ENCODE measurements at places on chromosomes 1 and 21.

- no peak overlapping the region for H3K27ac ChIP-seq
- no peak for DNase-seq
- no peak overlapping the region for H3K4me3 ChIP-seq
- no peaks in the 10 kb centered on the region for H3K27me3 ChIP-seq
- H3K36me3 ChIP-seq, result no peaks in the 10 kb centered on the region
Measured at GRCh38 chr1:74430342-74430934, 82.0 kb downstream of the LRRC53 start.

- no peaks in the 10 kb centered on the region for H3K36me3 ChIP-seq
- no peak overlapping the region for H3K4me3 ChIP-seq
- no peaks in the 10 kb centered on the region for H3K27me3 ChIP-seq
Measured at GRCh38 chr1:152141971-152142584, 16.9 kb downstream of the RPTN start.

DNA sequence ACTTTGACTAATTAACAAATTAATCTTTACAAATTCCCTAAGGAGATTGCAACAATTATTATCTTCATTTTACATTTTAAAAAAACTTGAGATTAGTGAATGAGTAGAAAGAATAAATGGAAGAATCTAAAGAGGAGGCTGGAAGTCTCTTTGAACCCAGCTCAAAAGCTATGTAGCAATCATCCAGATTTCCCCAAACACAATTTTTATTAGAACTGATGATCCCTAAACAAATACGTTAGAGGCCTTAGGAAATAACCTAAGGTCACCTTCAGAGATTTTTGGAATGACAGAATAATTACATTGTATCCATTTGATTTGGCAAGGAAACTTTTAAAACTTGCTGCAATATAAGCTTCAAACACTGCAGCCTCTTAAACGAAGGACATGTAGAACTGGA, 242.4 kb upstream of the LYPLAL1 start:
- H3K4me3 ChIP-seq, result no peak overlapping the region
- DNase-seq, result no peak
- no peaks in the 10 kb centered on the region for H3K27me3 ChIP-seq
- no peaks in the 10 kb centered on the region for H3K36me3 ChIP-seq
- H3K4me1 ChIP-seq, result no peaks in the 10 kb centered on the region
- no peak overlapping the region for H3K27ac ChIP-seq

GRCh38 chr1:40626383-40626770, 39.1 kb downstream of the RIMS3 start:
- DNase-seq, result no peak
- no peaks in the 10 kb centered on the region for H3K4me1 ChIP-seq
- H3K36me3 ChIP-seq, result no peaks in the 10 kb centered on the region
- H3K4me3 ChIP-seq, result no peak overlapping the region
- H3K27ac ChIP-seq, result no peak overlapping the region
- no peaks in the 10 kb centered on the region for H3K27me3 ChIP-seq

GRCh38 chr1:40425198-40425597, 25.1 kb upstream of the ZFP69B start:
- H3K4me1 ChIP-seq, result no peaks in the 10 kb centered on the region
- no peak overlapping the region for H3K4me3 ChIP-seq
- no peak overlapping the region for H3K27ac ChIP-seq

DNA sequence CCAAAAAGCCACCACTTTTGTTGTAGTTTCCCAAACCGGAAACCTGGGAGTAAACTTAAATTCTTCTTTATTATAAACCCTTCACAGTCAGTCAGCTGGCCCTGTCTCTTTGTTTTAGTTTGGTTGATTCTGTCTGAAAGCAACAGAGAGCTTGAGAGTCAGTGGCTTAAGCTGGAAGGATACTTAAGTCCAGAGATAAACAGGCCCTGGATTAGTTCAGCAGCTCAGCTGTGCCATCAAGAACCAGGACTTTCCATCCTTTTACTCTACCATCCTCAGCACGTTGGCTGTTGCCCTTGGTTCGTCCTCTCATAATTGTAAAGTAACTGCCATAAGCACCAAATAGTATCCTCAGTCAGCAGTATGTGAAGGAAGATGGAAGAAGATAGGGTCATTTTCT, 4.5 kb downstream of the DESI2 start:
- no peak overlapping the region for H3K27ac ChIP-seq
- no peak for DNase-seq
- H3K36me3 ChIP-seq, result no peaks in the 10 kb centered on the region
- no peak overlapping the region for H3K4me3 ChIP-seq
- no peaks in the 10 kb centered on the region for H3K4me1 ChIP-seq

- H3K4me1 ChIP-seq, result peaks cover 1% of the 10 kb centered on the region
- H3K36me3 ChIP-seq, result no peaks in the 10 kb centered on the region
- H3K27me3 ChIP-seq, result no peaks in the 10 kb centered on the region
- H3K27ac ChIP-seq, result no peak overlapping the region
- DNase-seq, result no peak
Measured at GRCh38 chr21:33708874-33709273, 66.6 kb downstream of the ITSN1 start.

GRCh38 chr1:73903092-73903491, 294.9 kb downstream of the LRRIQ3 start:
- DNase-seq, result no peak
- H3K4me1 ChIP-seq, result peaks cover 4% of the 10 kb centered on the region
- H3K27ac ChIP-seq, result no peak overlapping the region
- H3K4me3 ChIP-seq, result no peak overlapping the region

GRCh38 chr1:109630081-109630897, 10.7 kb downstream of the AMPD2 start:
- peaks cover 2% of the 10 kb centered on the region for H3K4me1 ChIP-seq
- H3K4me3 ChIP-seq, result no peak overlapping the region
- H3K27me3 ChIP-seq, result no peaks in the 10 kb centered on the region
- no peak for DNase-seq

GRCh38 chr1:31019401-31019800, 46.1 kb downstream of the PUM1 start:
- no peak overlapping the region for H3K4me3 ChIP-seq
- DNase-seq, result no peak
- no peaks in the 10 kb centered on the region for H3K36me3 ChIP-seq

DNA sequence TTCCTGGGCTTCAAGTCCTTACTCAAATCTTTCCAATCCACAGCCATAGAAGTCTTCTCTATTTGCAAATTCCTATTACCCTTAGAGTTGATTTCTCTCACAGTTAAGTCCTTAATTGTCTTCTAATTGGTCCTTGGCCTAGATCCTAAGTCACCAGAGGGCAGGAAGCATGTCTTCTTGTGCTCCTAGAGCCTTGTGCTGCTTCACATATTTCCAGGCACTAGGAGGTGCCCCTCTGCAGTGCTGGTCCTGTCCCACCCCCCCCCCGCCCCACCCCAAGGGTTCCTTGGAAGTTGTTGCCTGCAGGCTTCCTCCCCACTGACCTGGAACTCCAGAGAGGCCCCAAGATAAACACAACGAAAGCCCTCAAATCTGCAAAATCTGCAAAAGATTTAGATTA, 28.1 kb upstream of the TARBP1 start:
- H3K27me3 ChIP-seq, result no peaks in the 10 kb centered on the region
- DNase-seq, result no peak
- no peaks in the 10 kb centered on the region for H3K4me1 ChIP-seq
- H3K36me3 ChIP-seq, result no peaks in the 10 kb centered on the region
- H3K27ac ChIP-seq, result no peak overlapping the region

DNA sequence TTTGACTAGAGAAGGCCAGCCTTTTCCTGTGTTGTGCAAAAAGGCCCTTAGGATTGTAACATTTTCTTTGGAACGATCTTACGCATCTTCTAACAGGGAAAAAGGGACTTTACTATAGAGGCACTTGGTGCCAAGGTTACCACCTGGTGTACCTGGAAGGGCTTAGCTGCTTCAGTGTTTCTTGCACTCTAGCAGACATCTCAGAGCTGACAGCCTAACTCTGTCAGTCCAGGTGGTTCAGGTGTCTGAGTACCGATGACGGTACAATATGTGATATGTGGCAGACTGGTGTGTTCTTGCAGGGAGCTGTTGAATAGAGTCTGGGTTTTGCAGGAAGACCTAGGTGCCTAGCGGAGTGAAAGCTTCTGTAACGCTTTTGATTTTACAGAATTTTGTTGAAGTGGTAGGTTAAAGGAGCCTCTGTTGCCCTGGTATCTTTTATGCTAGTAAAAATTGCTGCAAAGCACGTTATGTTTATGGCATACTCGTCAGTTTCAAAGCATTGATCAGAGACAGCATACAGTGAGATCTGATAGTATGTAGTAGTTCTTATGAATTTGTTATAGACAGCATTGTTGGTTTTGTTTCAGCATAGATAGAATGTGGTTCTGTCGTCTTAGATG, 1.4 kb downstream of the MAGI3 start:
- peaks cover 3% of the 10 kb centered on the region for H3K4me1 ChIP-seq
- DNase-seq, result no peak
- no peak overlapping the region for H3K27ac ChIP-seq
- H3K36me3 ChIP-seq, result no peaks in the 10 kb centered on the region

DNA sequence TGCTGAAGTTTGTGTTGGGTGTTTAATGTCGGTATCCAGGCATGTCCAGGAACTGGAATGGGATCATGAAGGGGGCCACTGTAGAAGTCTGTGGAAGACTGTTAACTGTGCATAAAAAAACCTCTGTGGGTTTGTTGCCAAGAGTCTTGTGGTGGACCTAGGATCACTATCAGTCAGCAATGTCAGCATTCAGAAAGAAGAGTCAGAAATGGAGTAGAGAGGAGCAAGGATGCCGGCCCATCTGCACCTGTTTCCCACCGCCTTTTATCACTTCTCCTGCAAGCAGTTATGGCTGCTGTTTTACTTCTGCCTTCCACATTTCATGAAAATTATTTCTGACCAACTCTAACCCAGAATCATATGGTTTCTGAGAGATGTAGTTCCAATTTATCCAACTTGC, 36.7 kb downstream of the CLCA4 start:
- no peak for DNase-seq
- no peak overlapping the region for H3K4me3 ChIP-seq
- no peak overlapping the region for H3K27ac ChIP-seq
- no peaks in the 10 kb centered on the region for H3K27me3 ChIP-seq
- H3K4me1 ChIP-seq, result no peaks in the 10 kb centered on the region

DNA sequence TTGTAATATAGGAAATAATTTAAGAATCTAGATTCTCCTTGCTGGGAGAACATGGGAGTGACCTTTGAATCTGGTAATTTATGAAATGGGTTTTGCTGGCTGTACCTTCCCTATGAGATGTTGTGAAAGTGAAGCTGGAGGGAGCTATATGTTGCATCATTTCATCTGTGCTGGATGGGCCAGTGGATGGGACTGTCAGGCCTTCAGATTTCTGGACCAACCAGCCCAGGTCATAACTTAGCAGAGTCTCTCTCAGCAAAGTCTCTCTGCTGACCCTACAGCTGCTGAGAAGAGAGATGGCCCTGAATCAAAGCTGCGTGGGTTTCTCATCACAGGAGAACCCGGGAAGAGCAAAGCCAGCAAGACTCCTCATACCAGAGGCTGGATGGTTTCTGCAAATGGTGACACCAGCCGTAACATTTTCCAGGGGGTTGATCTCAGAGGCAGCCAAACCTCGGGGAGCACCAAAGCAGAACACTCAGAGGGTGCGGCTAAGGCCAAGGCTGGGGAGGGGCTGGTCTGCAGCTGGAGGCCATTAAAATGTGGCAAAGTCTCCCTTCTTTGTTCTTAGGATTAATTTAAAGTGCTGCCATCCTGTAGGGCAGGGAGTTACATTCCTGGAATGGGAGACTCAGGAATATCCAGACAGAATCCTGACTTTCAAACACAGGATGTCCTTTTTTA, 18.2 kb upstream of the PTGFRN start:
- no peak for DNase-seq
- H3K4me3 ChIP-seq, result no peak overlapping the region
- no peaks in the 10 kb centered on the region for H3K27me3 ChIP-seq
- no peaks in the 10 kb centered on the region for H3K36me3 ChIP-seq

DNA sequence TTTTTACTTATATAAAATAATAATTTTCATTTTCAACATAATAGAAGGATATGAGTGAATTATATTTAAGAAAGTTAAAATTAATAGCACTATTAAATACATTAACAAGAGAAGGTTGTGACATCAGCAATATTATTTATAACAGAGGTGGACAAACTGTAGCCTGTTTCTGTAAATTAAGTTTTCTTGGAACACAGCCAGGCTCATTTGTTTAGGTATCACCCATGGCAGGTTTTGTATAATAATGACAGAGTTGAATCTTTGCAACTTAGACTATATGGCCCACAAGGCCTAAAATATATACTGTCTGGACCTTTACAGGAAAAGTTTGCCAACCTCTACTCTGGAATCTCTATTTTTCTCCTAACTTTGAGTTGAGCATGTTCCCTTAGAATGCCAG, 42.8 kb upstream of the CACYBP start:
- H3K4me3 ChIP-seq, result no peak overlapping the region
- H3K27ac ChIP-seq, result no peak overlapping the region
- H3K27me3 ChIP-seq, result no peaks in the 10 kb centered on the region
- peaks cover 5% of the 10 kb centered on the region for H3K36me3 ChIP-seq
- no peak for DNase-seq

- H3K4me3 ChIP-seq, result no peak overlapping the region
- H3K36me3 ChIP-seq, result no peaks in the 10 kb centered on the region
- no peak overlapping the region for H3K27ac ChIP-seq
Measured at GRCh38 chr1:182724215-182724614, 39.8 kb upstream of the RGS8 start.

DNA sequence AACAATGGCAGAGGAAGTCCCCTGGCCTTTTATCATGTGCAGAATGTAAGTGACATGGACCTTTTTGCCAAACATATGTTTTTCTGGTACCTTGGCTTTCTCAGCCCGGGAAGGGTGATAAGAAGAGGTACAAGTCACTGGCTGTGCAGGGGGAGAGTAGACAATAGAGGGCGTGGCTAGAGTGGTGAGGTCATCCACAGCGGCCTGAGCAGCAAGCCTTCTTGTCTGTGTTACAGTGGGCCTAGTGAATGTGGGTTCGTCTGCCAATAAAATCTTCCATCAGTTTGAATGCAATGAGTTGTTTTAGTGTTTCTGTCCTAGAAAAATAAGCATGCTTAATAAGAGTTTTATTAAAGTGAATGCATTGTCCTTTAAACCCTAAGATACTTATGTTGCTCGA, 59.0 kb upstream of the PGD start:
- H3K4me1 ChIP-seq, result no peaks in the 10 kb centered on the region
- H3K36me3 ChIP-seq, result peaks cover 4% of the 10 kb centered on the region
- H3K4me3 ChIP-seq, result no peak overlapping the region
- no peak overlapping the region for H3K27ac ChIP-seq
- H3K27me3 ChIP-seq, result no peaks in the 10 kb centered on the region
- peak; percentile 39 for DNase-seq

- no peak overlapping the region for H3K27ac ChIP-seq
- no peak for DNase-seq
- H3K4me1 ChIP-seq, result no peaks in the 10 kb centered on the region
- H3K36me3 ChIP-seq, result peaks cover 21% of the 10 kb centered on the region
- H3K4me3 ChIP-seq, result no peak overlapping the region
Measured at GRCh38 chr1:235442788-235443429, 61.3 kb downstream of the B3GALNT2 start.

All from iPS DF 6.9 (cell line).